Glutamatergic neuron (in vitro differentiated cells): ENCODE measurements at places on chromosomes 2 and 18. TPM values are rescaled to one million over a fixed set of nuclear protein-coding genes. Genes with fewer than 3 reads are reported as not detected.
A peak's percentile ranks its signal among the peaks of the same experiment; 100 is the strongest.

The VWC2L gene
- total RNA-seq: 0.15 TPM

The ANO7 gene
- 2.6 TPM for total RNA-seq

The CROCC2 gene
- not detected for total RNA-seq

The CEBPZOS gene
- 39.9 TPM for total RNA-seq

The NETO1 gene
- total RNA-seq: 5.5 TPM

The SERPINB12 gene
- not detected for total RNA-seq

The SCLY gene
- 44.0 TPM for total RNA-seq

The TEX261 gene
- 43.0 TPM for total RNA-seq

GRCh38 chr2:101809698-101810097 lies 112.2 kb downstream of the MAP4K4 start:
- peak overlapping the region; percentile 32 for H3K4me3 ChIP-seq
- no peaks in the 10 kb centered on the region for H3K36me3 ChIP-seq
- H3K4me1 ChIP-seq: peaks cover 74% of the 10 kb centered on the region
- H3K27me3 ChIP-seq: peaks cover 28% of the 10 kb centered on the region
- peak overlapping the region; percentile 12 for H3K27ac ChIP-seq

GRCh38 chr18:8620845-8621244 lies 11.6 kb downstream of the RAB12 start:
- H3K27ac ChIP-seq: peak overlapping the region; percentile 67
- H3K4me3 ChIP-seq: peak overlapping the region; percentile 9
- peaks cover 1% of the 10 kb centered on the region for H3K27me3 ChIP-seq

GRCh38 chr2:222851956-222852617 lies 8.7 kb upstream of the ACSL3 start:
- peaks cover 4% of the 10 kb centered on the region for H3K27me3 ChIP-seq
- H3K4me3 ChIP-seq: no peak overlapping the region
- H3K27ac ChIP-seq: no peak overlapping the region
- DNase-seq: no peak
- no peaks in the 10 kb centered on the region for H3K36me3 ChIP-seq
- peaks cover 5% of the 10 kb centered on the region for H3K4me1 ChIP-seq

GRCh38 chr2:132374551-132374950 lies 42.1 kb upstream of the GPR39 start:
- H3K4me1 ChIP-seq: no peaks in the 10 kb centered on the region
- peaks cover 10% of the 10 kb centered on the region for H3K36me3 ChIP-seq
- no peak overlapping the region for H3K27ac ChIP-seq

DNA sequence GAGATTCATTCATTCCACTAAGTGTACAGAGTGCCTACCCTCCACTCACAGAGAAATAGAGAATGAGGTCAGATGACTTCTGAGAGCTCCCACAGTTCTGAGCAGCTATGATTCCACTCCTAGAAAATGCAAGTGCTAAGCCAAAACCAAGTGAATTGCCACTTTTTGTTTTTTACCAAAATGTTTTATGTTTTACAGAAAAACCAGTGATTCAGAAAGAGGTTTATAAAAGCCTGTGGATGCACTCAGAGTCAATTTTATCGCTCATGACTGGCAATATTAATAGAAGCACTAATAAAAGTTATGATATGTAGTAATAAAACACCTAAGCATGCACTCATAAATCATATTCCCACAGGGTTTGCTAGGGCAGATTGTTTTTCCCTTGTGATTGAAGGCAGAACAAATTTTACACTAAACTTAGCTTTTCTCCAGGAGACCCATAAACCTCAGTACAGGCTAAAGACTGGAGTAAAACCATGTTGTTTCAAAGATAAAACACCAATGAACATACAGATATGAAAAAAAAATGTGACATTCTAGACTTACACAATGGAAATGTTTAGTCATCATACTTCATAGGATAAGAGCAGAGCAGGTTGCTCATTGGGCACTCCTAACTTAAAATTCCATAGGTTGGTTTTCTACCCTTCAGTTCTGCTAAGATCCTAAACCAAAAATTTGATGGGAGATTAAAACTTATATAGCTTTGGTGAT lies 67.5 kb downstream of the PDK1 start:
- H3K27me3 ChIP-seq: peaks cover 1% of the 10 kb centered on the region
- peaks cover 27% of the 10 kb centered on the region for H3K36me3 ChIP-seq
- no peak overlapping the region for H3K4me3 ChIP-seq
- H3K27ac ChIP-seq: no peak overlapping the region

- no peak for DNase-seq
- H3K4me3 ChIP-seq: no peak overlapping the region
- no peak overlapping the region for H3K27ac ChIP-seq
- peaks cover 17% of the 10 kb centered on the region for H3K4me1 ChIP-seq
- H3K27me3 ChIP-seq: no peaks in the 10 kb centered on the region
Observed at GRCh38 chr18:59144483-59144882, 4.8 kb downstream of the SEC11C start.

DNA sequence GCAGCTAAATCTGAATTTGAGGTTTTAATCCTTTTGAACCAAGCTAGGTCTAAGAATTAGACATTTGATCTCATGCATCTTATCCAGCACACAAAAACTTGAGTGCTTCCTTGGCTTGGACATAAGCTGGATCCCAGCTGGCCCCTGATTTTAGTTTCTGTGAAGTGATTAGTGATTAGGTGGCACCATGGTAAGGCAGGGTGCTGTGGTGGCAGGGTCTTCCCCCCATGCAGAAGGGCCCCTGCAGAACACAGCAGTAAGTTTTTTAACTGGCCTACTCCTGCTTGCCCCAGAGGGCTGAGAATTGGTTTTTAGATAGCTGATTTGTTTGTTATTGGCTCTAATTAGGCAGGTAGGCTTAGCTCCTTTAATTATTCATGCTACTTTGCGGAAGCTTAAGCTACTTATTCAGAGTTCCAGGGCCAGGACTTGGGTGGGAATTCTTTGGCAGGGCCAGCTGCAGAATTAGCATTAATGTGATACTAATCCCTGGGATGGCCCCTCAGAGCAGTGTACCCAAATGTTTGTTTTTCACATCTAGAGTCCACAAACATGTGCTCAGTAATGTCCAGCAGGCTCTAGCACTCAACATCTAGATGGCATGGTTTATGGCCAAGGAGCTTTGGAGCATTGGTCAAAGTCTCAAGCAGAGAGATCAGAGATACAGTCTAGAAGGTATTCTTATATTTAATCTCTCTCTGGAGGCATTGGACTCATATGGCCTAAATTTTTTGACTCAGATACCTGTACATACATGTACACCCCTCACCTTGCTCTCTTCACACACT lies 99.6 kb downstream of the FMNL2 start:
- H3K4me1 ChIP-seq: peaks cover 79% of the 10 kb centered on the region
- peak overlapping the region; percentile 99 for H3K27ac ChIP-seq
- no peaks in the 10 kb centered on the region for H3K36me3 ChIP-seq
- H3K4me3 ChIP-seq: peak overlapping the region; percentile 51
- peaks cover 2% of the 10 kb centered on the region for H3K27me3 ChIP-seq
- no peak for DNase-seq

- no peak overlapping the region for H3K4me3 ChIP-seq
- peaks cover 3% of the 10 kb centered on the region for H3K27me3 ChIP-seq
- no peaks in the 10 kb centered on the region for H3K4me1 ChIP-seq
- no peak overlapping the region for H3K27ac ChIP-seq
Observed at GRCh38 chr2:10762651-10763460, 41.4 kb downstream of the ATP6V1C2 start.

- no peaks in the 10 kb centered on the region for H3K4me1 ChIP-seq
- peaks cover 5% of the 10 kb centered on the region for H3K36me3 ChIP-seq
- peaks cover 1% of the 10 kb centered on the region for H3K27me3 ChIP-seq
Observed at GRCh38 chr2:64514008-64514407, 10.1 kb upstream of the AFTPH start.

DNA sequence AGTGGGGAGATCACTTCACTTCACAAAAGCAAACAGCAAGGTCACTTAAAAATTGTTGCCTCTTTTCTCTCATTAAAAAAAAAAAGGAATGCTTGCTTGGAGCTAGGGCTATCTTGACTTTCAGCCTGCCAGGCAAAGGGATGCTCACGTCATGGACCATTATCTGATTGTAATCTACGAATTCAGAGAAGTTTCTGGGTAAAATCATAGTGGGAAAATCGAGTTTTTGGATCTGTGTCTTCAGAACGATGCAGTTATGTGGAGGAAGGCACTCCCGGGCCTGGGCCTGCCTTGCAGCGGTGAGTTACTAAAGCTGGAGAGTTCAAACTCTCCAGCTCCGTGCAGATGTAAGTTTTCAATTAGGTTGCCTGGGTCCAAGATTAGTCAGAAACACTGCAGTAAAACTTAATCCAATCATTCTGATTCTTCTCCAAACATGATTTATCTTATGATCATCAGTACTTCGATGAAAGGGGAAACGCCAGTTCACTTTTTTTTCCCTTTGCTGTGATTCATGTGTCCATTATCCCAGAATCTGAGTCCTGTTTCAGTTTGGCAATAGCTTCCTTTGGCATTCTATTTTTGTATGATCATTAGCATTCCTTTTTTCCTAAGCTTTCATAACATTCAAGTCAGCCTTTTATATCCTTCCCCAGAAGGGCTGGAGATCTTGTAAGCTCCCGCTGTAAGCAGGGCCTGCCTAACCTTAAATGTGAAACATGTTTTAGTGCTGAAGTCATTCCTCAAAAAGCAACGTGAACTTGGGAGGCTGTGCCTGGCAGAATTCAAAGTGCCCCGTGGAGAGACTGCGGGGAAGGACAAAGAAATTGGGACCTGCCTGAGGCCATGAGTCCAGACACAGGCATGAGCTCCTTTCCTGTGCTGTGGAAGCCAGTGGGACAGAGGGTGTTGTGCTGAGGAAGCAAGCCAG lies 119.3 kb upstream of the TWIST2 start:
- H3K27ac ChIP-seq: no peak overlapping the region
- no peak overlapping the region for H3K4me3 ChIP-seq
- no peaks in the 10 kb centered on the region for H3K4me1 ChIP-seq

DNA sequence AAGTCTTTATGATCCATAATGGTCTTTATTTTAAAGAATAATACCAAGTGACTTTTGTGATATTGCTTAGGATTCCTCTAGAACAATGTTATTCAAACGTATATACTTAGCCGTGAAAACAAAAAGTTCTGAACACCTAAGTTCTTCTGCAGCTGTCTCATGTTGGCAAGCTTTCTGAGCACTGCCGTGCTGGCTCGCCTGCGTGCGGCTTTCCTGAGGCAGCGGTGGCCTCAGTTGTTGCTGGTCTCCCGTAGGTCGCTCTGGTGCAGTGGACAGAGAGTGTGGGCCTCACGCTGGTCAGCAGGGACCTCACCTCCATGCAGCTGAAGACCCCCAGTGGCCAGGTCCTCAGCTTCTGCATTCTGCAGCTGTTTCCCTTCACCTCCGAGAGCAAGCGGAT lies 66.8 kb upstream of the NFATC1 start:
- no peak overlapping the region for H3K4me3 ChIP-seq
- H3K27ac ChIP-seq: no peak overlapping the region
- no peak for DNase-seq
- peaks cover 9% of the 10 kb centered on the region for H3K36me3 ChIP-seq

DNA sequence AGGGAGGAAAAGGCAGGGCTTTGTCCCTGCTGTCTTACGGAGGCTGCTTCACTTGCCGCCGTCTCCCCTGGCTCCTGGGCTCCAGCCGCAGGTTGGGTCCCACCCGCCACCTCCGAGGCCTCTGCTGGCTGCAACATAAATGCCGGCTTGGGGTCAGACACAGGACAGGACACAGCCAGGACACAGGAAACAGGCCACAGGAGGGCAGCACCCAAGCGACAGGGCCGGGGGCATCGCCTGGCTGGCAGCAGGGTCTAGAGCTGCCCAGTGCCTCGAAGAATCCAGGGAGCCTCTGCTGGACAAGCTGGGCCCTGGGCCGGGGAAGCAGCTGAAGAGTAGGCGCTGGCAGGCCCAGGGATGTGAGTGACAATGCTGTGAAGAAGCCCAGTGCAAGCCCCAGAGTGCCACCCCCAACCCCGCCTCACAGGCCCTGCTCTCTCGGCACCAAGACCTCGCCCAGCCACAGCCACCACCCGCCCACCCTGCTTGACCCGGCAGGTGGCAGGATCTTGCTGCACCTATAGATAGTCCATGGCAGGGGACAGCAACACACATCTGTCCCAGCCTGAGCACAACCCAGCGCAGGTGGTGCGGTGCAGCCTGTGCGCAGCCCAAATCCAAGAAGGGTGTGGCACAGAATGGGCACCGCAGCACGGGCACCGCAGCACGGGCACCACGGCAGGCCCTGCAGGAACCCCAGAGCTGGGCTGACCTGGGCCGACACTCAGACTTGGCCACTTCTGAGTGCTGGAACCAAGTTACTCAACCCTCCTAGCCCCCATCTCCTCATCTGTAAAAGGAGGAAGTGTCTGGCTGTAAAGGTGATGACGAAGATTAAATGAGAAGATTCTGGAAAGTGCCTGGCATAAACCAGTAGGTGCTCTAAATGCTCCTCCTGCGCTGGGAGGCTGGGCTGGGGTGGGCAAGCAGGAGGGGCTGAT lies 55.6 kb downstream of the BIN1 start:
- peaks cover 9% of the 10 kb centered on the region for H3K27me3 ChIP-seq
- peaks cover 3% of the 10 kb centered on the region for H3K36me3 ChIP-seq
- peak; percentile 22 for DNase-seq
- no peak overlapping the region for H3K27ac ChIP-seq
- peaks cover 11% of the 10 kb centered on the region for H3K4me1 ChIP-seq
- no peak overlapping the region for H3K4me3 ChIP-seq

- peaks cover 22% of the 10 kb centered on the region for H3K4me1 ChIP-seq
- H3K27me3 ChIP-seq: peaks cover 3% of the 10 kb centered on the region
- DNase-seq: peak; percentile 46
- peak overlapping the region; percentile 63 for H3K4me3 ChIP-seq
- peak overlapping the region; percentile 75 for H3K27ac ChIP-seq
Observed at GRCh38 chr2:134446383-134447017, 192.6 kb downstream of the MGAT5 start.

- peak overlapping the region; percentile 91 for H3K27ac ChIP-seq
- H3K27me3 ChIP-seq: peaks cover 10% of the 10 kb centered on the region
- H3K4me1 ChIP-seq: peaks cover 18% of the 10 kb centered on the region
- DNase-seq: no peak
Observed at GRCh38 chr18:9616049-9616448, 1.7 kb upstream of the PPP4R1 start.

GRCh38 chr2:135963841-135964240 lies 21.6 kb downstream of the DARS1 start:
- H3K27ac ChIP-seq: no peak overlapping the region
- H3K27me3 ChIP-seq: no peaks in the 10 kb centered on the region
- H3K36me3 ChIP-seq: no peaks in the 10 kb centered on the region
- no peak for DNase-seq

DNA sequence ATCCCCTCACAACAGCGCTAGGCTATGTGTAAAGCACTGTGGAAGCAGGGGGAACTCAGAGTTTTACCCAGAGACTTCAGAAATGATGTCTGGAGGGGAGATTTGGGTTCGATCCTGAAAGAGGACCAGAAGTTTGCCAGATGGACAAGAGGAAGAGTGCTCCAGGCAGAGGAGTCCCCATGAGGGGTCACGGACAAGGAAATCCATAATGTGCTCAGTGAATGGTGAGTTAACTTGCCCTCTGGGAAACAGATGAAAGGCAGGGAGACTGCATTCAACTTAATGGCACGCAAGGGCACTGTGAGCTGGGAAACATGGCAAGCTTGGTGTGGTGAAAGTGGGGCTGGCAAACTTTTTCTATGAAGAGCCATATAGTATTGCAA lies 6.0 kb upstream of the ASAP2 start:
- DNase-seq: peak; percentile 31
- H3K27me3 ChIP-seq: peaks cover 8% of the 10 kb centered on the region
- H3K36me3 ChIP-seq: no peaks in the 10 kb centered on the region
- H3K27ac ChIP-seq: peak overlapping the region; percentile 81
- peaks cover 29% of the 10 kb centered on the region for H3K4me1 ChIP-seq
